ENCODE measurements at places on chromosomes 13 and 19.

DNA sequence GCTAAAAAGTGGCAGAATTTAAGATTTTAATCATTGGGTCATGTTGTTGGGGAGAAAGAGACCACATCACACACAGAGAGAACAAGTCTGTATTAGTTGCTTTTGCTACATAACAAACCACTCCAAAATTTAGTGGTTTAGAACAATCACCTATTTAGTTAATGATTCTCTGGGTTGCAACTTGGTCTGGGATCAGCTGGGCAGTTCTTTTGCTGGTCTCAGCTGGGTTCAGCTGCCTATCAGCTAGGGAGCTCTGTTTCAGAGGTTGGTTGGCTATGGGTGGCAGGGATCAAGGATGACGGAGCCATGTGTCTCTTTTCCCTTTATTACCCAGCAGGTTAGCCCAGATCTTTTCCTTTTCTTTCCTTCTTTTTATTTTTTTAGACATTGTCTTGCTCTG is 8.9 kb downstream of the PINLYP start:
- ATAC-seq: no peak

- ATAC-seq: no peak
Observed at GRCh38 chr13:47901441-47901840, 99.6 kb downstream of the SUCLA2 start.

DNA sequence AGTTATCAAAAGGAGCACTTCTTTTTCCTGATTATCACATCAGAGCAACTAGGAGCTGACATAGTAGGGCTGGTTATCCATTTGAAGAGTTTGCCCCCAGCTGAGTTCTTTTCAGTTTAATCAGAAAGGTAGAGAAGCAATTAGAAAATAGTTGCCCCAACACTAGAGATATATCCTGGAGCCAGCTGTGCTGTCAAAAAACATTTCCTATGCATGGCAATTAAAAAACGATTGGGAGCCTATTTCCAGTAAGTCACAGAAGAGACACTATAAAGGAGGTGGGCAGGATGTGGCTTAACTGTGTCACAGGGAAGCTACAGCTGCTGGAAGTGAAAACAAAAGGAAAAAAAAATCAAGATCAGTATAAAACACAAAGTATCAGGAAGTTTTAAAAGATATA is 155.7 kb upstream of the SLITRK1 start:
- peak; percentile 48 for ATAC-seq

- peak; percentile 56 for ATAC-seq
Observed at GRCh38 chr13:48660361-48661076, 6.8 kb downstream of the CYSLTR2 start.

DNA sequence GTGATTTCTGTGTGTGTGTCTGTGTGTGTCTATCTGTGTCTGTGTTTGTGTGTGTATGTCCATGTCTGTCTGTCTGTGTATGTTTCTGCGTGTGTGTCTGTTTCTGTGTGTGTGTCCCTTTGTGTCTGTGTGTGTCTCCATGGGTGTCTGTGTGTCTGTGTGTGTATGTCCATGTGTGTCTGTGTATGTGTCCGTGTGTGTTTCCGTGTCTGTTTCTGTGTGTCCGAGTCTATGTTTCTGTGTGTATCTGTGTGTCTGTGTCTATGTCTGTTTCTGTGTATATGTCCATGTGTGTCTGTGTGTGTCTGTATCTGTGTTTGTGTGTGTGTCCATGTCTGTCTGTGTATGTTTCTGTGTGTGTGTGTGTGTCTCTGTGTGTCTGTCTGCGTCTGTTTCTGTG is 276.3 kb upstream of the SOX1 start:
- ATAC-seq: no peak

DNA sequence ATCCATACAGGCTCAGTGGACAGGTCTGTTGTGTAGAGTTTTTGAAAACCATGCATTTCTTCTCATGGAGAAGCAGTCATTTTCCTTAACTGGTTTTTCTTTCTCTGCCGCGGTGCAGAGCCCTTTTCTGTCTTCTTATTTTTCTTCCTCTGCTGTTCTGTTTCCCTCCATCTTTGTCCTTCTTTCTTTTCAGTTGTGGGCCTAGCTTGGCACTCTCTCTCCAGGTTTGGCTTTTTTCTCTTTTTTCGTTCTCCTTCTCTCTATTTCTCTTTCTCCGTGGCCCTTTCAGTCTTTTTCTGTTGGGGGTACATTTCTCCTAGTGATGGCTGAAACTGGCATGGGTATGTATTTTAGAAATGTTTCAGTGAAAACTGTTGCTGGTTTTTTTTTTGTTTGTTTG is 24.1 kb downstream of the NFIX start:
- ATAC-seq: no peak

DNA sequence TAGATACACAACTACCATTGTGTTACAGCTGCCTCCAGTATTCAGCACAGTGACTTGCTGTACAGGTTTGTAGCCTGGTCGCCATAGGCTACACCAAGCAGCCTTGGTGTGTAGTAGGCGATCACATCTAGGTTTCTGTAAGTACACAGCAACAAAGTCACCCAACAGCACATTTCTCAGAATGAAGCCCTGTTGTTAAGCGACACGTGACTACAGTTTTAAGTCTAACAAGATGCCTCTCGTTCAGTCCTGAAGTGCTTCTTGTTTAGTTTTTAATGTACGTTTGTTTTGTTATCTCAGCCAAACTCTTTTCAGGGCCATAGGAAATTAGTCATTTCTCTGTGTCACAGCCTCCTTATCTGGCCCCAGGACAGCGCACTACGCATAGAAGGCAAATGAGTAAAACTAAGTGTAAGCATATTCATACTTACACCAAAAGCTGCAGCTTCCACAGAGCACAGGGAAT is 50.0 kb upstream of the GPR183 start:
- ATAC-seq: peak; percentile 68

DNA sequence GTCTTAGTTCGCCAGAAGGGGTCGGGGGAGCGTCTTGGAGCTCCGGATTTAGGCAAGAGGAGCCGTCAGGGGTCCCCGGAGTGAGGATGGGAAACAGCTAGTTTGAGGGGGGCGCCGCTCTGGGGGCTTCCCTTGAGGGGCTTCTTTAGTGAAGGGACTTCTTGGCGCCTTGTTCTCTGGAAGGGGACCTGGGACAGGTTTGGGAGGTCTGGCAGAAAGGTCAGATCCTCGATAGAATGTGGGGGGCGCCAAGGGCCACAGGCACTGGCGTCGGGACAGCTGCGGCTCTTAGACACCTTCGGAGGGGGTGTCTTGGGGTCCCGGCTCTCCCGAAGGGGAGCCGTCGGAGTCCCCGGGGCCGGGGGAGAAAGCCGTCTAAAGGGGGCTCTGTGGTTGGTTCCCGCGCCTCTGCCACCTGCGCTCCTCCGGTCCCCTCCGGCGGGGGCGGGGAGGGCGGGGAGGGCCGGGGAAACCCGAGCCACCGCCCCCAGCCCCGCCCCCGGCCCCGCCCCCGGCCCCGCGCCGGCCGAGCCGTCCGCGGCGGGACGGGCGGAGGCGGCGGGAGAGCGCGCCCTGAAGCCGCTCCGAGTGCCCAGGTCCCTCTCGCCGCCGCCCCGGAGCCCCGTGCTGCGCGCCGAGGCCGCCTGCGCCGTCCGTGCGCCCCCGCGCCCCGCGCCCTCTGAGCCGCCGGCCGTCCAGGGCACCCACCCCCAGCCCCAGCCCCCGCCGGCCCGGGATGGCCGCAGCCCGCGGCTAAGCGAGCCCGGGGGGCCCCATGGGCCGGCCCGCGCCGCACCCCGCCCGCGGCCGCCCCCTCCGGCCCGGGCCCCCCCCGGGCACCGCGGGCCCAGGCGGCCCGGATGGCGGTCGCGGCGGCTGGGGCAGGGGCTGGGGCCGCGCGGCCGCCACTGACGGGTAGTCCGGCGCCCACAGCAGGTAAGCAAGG is at the start of gene NRTN:
Gene NRTN (plus strand): TSS at position 552 of the 946 bp plus-strand sequence. CDS start 19,099 bp downstream, outside the sequence.
- peak; percentile 16 for ATAC-seq

- ATAC-seq: peak; percentile 32
Observed at GRCh38 chr19:9945319-9945966, 9.1 kb upstream of the OLFM2 start.

DNA sequence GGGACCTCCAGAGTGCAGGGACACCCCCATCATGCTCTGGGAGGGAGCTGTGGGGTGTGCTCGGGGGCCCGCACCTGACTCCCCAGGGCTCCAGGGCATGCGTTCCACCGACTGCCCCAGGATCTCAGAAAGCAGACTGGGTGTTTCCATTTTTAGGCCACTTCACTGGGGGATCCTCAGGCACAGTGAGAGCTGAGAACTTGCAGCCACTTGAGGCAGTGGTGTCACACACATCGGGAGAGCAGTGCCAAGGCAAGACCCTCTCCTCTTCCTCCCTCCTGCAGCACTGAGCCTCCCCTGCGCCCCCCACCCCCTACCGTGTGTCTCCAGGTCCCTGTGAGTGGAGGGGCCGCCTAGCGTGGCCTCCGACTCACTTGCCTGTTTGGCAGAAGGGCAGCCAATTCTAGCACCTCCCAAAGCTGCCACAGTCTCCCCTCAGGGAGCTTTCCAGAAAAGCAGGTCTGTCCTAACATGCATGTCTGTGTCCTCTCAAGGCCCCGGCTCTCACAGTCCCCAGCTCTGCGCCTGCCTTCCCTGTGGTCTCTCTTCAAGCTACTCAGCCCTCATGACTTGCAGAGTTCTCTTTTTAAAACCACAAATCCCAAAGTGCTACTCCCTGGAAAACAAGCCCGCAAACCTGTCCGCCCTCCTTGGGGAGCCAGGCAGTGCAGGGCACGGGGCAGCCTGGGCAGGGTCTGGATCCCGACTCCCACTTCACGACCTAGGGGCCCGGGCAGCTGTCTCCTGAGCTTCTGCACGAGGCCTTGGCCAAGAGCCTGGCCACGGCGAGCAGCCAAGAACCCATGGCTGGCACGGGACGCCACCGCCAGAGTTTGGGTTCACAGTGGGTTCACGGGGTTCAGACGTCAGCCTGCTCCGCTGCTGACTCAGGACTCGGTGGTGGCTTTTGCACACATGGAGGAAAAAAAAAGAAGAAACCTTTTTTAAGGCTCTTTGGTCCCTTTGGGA is 94.1 kb downstream of the STK24 start:
- no peak for ATAC-seq

DNA sequence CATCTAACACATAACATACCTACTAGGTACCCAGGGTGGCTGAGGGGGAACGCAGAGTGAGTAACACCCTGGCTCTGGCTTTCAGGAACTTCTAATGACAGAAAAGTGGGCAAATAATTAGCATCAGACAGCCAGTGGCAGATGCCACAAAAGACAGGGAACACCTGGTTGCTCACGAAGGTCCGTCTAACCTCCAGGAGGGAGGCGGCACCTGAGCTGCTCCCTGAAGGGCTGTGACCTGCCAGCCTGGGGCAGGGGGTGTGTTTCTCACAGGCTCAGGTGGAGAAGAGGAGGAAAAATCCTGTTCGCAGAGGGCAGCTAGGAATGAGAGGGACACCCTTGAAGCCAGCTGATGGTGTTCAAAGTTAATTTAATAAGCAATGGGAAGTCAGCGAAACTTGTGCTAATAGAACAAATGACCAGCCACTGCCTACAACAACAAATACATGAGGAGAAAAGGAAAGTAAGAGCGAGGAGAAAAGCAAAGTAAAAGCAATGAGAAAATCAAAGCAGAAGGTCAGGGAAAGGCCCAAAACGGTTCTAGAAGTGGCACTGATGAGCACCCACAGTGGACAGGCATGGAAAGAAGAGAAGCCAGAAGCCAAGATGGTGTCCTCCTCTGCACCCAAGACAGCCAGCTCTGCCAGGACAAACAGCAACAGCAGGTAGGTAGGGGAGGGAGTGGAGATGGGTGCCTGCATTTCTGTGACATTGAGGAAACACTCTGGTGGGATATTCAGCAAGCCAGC is 87.3 kb downstream of the STK24 start:
- ATAC-seq: no peak

- no peak for ATAC-seq
Observed at GRCh38 chr19:3608079-3608641, 1.5 kb upstream of the TBXA2R start.

GRCh38 chr13:75947448-75947847 is 311.3 kb downstream of the LMO7 start:
- no peak for ATAC-seq

- peak; percentile 0 for ATAC-seq
Observed at GRCh38 chr19:2042485-2043250, 8.4 kb downstream of the MKNK2 start.
